ENCODE measurements at places on chromosomes 4 and X.

DNA sequence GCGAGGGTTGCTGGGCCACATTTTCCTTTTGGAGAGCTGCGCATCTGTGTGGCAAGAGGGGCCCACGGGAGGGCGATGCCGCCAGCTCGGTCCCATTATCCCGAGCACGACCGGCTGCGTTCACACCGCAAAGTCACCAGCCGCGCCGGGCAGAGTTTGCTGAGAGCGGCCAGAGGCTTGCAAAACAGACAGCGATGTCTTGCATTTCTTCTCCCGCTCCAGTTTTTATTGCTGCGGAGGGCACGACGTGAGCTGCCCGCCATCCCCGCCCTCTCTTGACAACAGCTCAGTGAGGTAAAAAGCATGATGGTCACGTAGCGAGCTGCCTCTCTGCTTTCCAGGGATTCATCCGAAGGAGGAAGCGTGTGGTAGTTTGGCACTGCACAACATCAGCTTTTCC lies 102.1 kb upstream of the TENM3 start:
- no peak for DNase-seq

DNA sequence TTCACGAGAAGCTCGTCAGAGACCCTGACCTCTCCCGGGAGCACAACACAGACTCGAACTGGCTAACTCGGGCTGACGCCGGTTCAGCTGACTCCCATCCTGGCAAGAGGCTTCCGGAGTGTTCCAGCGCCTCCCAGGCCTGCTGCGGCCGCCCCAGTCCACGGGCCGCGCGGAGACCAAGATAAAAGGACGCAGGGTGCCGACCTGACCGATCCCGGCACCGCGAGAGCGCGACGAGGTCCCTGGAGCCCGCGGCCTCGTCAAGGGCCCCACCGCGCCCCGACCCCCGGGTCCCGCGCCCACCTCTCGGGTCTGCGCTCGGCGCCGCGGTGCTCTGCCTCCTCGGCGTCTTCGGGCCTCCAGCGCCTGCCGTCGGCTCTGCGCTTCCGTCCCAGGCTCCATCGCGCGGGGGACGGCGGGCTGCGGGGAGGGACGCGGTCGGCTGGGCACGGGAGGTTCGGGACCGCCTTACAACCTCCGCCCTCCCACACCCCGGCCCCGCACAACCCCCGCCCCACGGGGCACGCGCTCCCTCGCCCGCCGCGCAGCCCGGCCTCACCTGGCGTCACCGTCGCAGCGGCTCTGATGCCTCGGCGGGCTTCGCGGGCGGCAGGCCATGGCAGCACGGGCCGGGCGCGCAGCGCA lies 426 bp downstream of the SLBP start:
- DNase-seq, result peak; percentile 76

DNA sequence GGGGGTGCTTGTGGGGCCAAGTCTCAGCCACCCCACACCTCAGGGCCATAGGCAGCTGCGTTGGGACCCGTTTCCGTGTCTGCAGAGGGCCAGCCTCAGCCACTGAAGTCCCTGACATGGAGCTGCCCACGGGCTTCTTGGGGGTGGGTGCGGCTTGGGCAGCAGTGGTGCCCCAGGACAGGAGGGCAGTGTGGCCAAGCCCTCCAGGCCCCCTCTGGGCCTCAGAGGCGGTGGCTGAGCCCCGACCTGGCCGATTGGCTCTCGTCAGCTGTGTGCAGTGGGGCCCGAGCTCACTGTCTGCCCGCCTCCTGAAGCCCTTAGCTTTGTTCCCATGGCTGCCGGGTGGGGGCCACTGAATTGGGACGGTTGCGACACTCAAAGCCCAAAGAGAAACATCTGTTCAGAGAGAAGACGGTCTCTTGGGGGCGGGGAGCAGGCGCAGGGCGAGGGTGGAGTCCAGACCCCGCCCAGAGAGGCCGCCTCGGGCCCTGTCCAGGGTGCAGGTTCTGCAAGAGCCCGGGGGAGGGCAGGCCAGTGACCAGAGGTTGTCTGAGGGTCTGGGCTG lies 9.1 kb downstream of the FGFR3 start:
- DNase-seq, result no peak

DNA sequence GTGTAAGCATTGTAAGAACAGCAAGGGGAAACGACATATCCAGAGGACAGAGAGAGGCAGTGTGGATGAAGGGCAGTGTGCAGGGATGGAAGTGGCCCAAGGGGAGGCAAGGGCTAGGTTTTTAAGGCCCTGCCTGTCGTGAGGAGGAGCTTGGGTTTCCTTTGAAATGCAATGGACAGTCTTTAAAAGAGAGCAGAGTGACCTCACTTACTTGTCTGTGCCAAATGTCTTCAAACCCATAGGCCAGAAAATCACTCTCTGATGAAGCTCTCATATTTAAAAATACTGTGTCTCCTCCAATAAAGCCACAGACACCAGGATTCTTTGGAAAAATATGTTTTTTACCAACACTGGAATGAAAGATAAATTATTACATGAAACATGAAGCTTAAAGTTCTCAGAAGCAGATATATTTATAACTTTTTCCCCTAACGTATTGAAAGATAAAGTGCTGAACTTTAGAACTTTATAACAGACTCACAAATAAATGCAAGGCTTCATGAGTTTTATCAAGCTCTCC lies 19.2 kb upstream of the ATXN3L start:
- DNase-seq, result no peak

GRCh38 chrX:13699183-13699826 lies 10.4 kb downstream of the RAB9A start:
- DNase-seq, result no peak

GRCh38 chrX:153582896-153583295 lies 16.0 kb downstream of the CCNQ start:
- no peak for DNase-seq

DNA sequence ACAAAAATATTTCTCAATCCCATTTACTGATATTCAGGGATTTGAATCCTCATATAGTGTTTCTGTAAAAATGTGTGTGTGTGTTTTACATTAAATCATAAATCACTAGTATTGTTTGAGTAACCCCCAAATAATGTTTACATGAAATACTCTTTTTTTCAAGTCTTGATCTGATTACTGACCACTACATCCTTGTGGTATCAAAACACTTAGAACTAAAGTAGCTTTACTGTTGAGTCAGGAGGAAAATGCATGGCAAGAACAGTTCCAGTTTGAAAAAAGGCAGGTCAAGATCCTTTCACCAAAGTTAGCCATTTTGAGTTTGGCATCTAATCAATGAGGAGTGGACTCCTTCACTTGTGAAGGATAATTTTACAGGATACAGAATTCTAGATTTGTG lies 3.6 kb upstream of the WDR19 start:
- DNase-seq, result no peak

GRCh38 chr4:165131247-165131832 lies 18.7 kb upstream of the TMEM192 start:
- DNase-seq, result no peak

DNA sequence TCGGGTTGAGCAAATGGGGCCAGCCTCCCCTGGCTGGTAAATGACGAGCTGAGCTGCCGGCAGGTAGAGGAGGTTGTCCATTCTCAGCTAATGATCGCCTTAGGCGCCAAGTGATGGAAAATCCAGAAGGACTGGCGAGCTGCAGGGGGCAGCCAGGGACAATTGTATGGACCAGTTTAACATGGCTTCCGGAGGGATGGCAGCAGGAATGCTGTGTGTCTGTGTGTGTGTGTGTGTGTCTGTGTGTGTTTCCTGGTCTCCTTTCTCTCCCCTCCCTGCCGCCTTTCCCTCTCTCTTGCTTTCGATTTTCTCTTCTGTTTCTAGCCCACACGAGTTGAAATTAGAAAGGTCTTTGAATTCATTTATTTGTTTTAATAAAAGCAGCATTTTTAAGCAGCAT lies 45.2 kb upstream of the BCOR start:
- no peak for DNase-seq

GRCh38 chr4:13963601-13964000 lies 336.1 kb upstream of the BOD1L1 start:
- no peak for DNase-seq

DNA sequence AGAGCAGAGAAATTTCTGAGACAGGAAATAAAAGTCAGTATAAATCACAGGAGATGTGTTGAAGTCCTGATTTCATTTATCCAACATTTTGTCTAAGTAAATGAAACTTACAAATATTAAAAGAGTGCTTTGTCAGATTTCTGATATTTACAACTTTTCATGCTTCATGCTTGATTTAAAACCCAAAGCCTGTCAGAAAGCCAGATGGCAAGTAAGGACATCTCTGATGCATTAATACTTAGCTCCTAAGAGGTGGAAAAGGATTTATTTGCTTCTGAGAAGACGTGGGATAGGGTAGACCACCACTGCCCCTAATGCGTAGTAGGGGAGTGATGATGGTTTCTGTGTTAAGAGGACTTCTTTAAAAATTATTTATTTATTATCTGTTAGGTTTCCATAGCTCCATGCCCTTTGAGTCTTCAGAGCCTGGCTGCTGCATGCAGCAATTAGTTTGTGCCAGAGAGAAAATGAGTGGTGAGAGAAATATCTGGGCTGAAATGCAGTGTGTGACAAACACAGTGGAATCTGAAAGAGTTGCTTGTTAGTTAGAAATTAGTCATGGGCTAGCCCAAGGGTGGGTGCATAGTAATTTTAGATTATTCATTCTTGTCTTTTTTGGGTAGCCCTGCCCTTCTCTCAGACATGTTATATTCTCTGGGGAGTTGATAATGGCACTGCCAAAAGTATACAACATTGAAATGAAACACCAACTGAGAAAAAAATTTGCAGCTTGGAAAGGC lies 333.8 kb downstream of the C4orf33 start:
- no peak for DNase-seq

DNA sequence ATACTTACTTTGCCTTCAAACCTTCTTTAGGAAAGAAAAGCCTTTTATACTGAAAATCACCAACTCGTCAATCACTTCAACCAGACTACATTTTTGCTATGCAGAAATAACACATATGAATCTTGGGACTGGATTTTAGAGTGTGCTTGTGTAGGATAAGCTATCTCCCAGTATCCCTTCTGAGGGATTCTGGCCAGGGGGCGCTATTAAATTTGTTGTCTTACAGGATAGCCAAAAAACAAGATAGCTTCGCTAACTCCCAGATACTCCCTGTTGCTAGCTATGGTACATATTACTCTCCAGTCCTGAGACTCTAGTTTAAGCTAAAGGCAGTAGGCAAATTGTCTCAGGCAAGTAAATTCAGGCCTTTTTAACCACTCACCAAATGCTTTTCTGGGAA lies 167.2 kb downstream of the LHFPL1 start:
- DNase-seq, result no peak

- DNase-seq, result no peak
Measured at GRCh38 chrX:9130031-9130430, 96.1 kb upstream of the FAM9B start.

GRCh38 chr4:38242822-38243387 lies 282.7 kb downstream of the PTTG2 start:
- no peak for DNase-seq

DNA sequence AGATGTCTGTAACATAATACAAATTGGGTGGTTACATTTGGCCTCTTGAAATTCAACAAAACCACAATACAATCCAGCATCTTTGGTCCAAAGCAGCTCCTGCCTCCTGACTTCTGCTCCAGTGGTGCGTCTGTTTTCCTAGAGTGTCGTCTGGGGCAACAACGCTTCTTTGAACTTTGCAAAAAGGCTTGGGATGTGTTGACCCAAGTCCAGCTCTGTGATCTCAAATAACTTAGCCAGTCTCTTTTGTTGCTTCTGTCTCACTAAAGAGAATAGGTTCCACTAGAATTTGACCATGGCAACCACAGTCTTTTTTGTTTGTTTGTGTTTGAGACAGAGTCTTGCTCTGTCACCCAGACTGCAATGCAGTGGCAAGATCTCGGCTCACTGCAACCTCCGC lies 324.0 kb downstream of the DHRSX start:
- DNase-seq, result no peak

- no peak for DNase-seq
Measured at GRCh38 chrX:94361241-94361640, 687.2 kb downstream of the FAM133A start.

DNA sequence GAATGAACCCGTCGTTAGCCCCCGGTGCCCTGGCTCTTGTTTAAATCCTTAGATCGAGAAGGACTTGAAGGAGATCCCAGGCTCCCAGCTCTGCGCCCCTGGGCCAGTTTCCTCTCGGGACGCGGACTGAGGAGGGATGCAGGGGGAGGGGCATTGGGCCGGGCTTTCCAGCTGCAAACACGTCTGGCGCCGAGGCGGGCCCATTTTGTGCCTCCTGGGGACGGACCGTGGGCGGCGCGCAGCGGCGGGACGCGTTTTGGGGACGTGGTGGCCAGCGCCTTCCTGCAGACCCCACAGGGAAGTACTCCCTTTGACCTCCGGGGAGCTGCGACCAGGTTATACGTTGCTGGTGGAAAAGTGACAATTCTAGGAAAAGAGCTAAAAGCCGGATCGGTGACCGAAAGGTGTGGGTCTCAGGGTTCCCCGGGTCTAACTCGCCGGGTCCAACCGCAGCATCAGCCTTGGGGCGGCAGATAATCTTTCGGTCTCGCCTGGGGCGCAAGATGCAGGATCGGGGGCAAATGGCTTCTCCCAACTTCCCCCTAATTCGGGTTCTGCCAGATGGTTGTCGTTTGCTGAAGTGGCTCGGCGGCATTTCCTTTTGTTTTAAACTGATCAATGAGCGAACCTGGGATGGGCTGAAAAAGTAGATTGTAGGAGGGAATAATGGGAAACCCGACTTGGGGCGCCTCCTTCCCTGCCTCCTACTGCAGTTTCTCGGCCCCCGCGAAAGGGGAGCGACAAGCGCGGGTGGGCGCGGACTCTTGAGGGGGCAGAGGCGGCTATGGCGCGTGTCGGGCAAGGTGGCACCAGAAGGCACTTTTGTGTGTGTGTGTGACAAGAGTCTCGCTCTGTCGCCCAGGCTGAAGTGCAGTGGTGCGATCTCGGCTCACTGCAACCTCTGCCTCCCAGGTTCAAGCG lies 2.9 kb downstream of the PDGFRA start:
- DNase-seq, result no peak

DNA sequence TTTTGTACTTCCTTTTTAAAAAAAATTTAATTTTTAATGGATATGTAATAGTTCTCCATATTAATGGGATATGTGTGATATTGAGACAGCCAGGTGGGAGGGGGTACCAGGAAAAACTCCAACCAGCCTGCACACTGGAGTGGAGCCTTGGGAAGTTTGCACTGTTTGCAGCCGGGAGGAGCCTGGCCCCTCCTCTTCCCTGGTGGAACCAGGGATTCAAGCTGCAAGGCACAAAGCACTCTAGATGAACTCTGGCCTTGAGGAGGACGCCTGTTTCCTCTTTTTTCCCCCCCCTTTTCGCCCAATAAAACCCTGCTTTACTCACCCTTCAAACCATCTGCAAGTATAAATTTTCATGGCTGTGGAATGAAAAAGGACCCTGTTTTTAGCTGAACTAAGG lies 48.2 kb upstream of the GC start:
- DNase-seq, result no peak

DNA sequence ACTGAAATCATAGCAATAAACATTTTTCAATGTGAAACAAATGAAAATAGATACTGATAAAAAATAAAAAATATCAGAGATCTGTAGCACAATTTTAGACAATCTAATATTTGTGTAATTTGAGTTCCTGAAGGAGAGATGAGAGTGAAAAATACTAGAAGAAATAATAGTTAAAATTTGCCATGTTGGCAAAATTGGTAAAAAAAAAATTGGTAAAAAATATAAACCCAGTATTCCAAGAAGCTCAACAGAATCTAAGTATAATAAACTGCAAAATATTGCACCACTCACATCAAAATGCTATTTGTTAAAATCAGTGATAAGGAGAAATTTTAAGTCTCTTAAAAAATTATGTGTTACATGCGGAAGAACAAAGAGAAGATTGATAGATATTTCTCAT lies 1680.7 kb downstream of the PCDH7 start:
- DNase-seq, result no peak

GRCh38 chr4:8079031-8079885 lies 79.4 kb downstream of the ABLIM2 start:
- DNase-seq, result no peak
